NCI-H1417 (cell line): ENCODE measurements at places on chromosomes 5 and 9.
A peak's percentile ranks its signal among the peaks of the same experiment; 100 is the strongest.

DNA sequence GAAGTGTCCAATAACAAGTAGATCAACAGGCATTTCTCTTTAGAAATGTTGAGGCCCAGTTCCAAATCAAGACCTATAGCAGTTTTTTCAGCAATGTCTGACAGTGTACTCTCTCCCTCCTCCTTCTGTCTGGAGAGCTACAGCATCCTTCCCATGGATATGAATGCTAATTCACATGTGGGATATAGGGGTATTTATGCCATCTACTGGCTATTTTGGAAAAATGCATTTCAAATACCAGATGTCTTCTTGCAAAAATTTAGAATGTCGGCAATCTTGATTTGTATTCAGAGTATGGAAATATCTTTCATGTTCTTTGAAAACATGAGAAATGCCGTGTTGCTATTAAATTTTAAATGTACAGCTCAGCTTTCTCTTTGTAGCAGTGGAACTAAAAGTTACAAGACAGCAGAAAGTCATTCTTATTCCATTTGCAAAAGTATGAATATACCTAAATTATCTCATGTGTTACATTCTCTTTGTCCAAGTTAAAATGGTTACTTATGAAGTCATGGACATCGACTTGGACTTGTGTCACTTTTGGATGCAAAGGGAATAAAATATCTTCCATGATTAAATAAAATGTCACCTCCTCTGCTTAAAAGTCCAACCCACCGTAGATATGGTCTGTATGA lies 647.8 kb downstream of the TAF11L14 start:
- peak; percentile 86 for DNase-seq

GRCh38 chr9:78618735-78619134 lies 321.8 kb downstream of the PSAT1 start:
- DNase-seq, result no peak

DNA sequence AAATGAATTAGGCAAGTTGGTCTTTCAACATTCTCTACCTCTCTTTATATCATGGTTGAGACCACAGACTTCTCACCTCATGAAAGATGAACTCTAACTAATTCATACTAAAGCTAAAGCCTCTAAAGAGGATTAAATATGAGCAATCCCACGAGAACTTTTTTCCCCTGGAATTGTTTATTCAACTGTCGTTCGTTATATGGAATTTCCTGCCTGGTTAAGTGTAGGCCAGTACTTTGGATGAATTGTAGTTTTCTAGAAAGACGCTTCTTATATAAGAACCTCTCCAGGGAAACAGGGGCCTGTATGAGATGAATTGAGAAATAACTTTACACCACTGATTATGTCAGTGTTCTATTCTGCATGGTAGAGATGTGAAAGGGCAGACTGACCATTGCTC lies 42.9 kb downstream of the PDCD1LG2 start:
- DNase-seq, result no peak

DNA sequence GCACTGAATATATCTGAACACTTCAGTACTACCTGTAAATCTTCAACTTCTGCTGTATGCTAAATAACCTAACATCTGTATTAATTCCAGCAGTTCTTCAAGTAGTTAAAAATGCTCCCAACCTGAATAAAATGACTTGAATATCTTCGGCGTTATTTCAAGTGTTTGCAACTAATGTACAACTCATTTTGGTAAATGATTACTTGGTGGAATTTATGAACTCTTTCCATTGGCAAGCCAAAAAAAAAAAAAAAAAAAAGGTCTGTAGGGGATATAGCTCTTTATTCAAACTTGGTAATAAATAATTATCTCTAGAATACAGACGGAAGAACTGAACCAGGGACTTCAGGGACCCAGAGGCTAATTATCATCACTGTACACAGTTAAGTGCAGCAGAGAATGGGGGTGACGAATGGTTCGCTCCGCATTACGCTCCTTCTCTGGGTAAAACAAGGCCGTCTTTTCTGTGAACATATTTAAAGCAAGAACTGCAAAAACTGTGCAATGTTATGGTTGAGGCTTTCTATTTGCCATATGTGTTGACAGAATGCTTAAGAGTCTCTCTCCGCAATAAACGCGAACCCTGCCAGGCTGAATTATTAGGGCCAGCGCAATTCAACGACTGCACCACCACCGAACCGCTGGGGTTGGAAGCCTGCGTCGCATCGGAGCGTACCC lies 1.9 kb upstream of the ERBIN start:
- no peak for DNase-seq

GRCh38 chr5:78731884-78732283 lies 83.3 kb upstream of the LHFPL2 start:
- no peak for DNase-seq

- no peak for DNase-seq
These were observed 280.1 kb upstream of the PUM3 start for GRCh38 chr9:3124001-3124400.

DNA sequence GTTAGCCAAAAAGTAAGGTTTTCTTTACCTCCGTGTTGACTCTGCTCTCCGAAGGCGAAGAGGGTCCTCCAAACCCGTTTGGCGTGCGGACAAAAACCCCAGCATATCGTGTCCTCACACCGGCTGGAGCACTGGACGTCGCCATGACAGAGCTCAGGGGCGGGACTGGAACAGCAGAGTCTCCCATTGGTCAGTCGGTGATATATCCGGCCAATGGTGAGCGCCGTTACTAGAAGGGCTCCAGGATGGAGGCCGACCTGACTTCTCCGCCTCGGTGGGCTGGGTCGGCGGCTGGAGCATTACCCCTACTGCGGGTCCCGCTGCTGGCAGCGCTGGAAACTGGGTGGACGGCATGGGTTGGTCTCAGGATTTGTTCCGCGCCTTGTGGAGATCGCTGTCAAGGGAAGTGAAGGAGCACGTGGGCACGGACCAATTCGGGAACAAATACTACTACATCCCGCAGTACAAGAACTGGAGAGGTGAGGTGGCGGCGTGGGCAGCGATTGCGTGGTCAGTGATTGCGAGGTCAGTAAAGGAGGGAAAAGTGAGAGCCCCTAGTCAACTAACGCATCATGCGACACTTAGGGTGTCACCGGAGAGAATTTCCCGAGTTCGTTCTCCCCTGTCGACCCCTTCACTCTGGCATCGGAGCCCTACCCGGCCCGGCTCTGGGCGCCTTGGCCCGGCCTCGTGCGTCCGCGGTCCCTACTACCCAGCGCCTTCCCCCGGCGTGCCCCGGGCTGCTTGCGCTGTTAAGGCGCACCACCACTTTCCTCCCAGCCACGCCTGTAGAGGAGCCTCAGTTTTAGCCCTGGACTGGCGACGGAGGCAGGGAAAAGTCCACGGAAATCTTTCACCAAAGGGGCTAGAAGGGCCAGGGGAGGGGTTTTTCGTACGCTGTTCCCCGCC lies at the start of the genes ERCC8 and NDUFAF2:
TSS of gene ERCC8 (minus strand) at position 167 of the 909 bp plus-strand sequence. CDS start at position 105, 62 bp downstream.
TSS of gene NDUFAF2 (plus strand) at position 302 of the 909 bp plus-strand sequence. CDS start at position 353, 51 bp downstream.
- peak; percentile 92 for DNase-seq

- DNase-seq, result no peak
These were observed 1.6 kb downstream of the GRK6 start for GRCh38 chr5:177427919-177428573.

- DNase-seq, result no peak
These were observed 39.0 kb downstream of the ERGIC1 start for GRCh38 chr5:172872997-172873491.

GRCh38 chr5:149389552-149390495 lies 10.7 kb upstream of the IL17B start:
- DNase-seq, result no peak

GRCh38 chr5:61775901-61776300 lies 443.8 kb downstream of the ZSWIM6 start:
- no peak for DNase-seq

- no peak for DNase-seq
These were observed 106.9 kb downstream of the SPOCK1 start for GRCh38 chr5:137392261-137392660.

GRCh38 chr5:17455942-17456341 lies 42.1 kb upstream of the TAF11L2 start:
- DNase-seq, result no peak

- no peak for DNase-seq
These were observed 370.6 kb downstream of the DMRTA1 start for GRCh38 chr9:22817181-22817580.

DNA sequence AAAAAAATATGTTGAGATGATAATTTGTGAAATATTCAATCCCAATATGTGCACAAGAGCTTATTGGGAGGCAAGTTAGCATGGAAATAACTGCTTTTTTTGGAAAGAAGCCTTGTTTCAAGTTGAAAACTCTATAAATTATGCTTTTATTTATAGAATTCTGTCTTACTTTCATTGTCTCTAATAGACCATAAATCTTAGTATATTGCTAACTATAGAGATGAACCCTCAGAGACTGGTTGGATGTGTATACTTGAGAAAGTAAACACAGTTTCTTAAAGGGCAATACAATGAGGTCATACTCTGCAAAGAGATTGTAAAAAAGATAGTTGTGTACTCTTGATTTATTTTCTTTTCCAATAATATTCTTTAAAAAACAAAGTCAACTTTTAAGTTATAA lies 530.3 kb downstream of the SPATA31D1 start:
- DNase-seq, result no peak

- DNase-seq, result no peak
These were observed 24.3 kb downstream of the FBXO38 start for GRCh38 chr5:148408092-148408491.

GRCh38 chr9:98808875-98809274 lies 1.4 kb downstream of the GALNT12 start:
- DNase-seq, result no peak

- no peak for DNase-seq
These were observed 77.0 kb downstream of the RXRA start for GRCh38 chr9:134403292-134403681.

- no peak for DNase-seq
These were observed 13.9 kb upstream of the RARS1 start for GRCh38 chr5:168472329-168472728.

DNA sequence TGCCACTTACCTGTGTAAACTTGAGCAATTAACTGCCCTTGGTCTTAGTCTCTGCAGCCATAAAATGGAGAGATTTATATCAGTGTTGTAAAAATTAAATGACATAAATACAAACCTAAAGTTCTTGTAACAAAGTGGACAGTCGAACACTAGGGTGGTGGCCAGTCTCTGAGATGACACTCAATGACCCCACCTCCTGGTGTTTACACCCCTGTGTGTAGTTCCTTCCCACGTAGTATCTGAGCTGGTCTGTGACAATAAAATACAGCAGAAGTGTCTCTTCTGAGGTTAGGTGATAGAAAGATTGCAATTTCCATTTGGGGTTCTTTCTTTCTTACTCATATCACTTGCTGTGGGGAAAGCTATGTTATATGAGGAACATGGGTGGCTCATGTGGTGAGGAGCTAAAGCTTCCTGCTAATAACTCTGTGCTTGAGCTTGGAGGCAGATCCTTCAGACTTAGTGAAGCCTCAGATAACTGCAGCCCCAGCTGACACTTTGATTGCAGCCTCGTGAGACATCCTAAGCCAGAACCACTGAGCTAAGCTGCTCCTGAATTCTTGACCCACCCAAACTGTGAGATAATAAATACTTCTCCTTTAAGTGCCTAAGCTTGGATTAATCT lies 173.4 kb upstream of the CHD1 start:
- no peak for DNase-seq

DNA sequence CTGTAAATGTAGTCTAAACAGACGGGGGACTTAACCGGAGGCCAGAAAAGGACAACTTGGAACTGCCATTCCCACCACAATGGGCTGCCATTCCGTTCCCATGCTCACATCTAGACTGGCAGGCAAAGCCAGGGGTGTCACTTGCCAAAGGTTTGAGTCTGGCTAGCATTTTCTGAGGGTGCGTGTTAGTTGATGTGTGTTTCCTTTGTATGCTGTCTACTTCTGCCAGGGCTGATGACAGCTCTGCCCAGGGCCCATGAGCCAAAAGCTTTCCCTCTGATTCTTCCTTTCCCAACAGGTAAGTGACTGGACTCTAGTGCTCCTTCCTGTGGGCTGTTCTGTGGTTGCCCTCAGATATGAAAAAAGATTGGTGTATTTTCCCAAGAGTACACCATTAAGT lies 68.0 kb downstream of the ZNF608 start:
- no peak for DNase-seq
